ENCODE measurements at places on chromosomes 7 and 10.

GRCh38 chr7:148304456-148304855, 286.1 kb upstream of the C7orf33 start:
- DNase-seq, result no peak

GRCh38 chr10:11626071-11626470, 14.6 kb upstream of the USP6NL start:
- DNase-seq, result no peak

- DNase-seq, result no peak
Observed at GRCh38 chr10:92014620-92015019, 91.0 kb downstream of the BTAF1 start.

DNA sequence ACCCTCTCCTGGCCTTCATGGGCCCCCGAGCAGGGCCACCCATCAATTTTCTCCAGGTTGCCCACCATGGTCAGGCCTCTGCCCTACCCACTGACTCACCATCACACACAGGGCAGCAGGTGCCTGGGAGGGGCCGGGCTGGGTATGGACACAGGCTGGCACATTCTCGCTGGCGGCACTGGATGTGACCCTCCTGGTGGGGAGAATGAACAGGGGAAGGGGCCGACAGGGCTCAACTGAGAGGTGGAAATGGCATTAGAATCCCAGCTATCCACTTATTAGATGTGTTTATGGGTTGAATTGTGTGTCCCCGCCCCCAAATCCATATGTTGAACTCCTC, 16.4 kb downstream of the KCP start:
- DNase-seq, result no peak

DNA sequence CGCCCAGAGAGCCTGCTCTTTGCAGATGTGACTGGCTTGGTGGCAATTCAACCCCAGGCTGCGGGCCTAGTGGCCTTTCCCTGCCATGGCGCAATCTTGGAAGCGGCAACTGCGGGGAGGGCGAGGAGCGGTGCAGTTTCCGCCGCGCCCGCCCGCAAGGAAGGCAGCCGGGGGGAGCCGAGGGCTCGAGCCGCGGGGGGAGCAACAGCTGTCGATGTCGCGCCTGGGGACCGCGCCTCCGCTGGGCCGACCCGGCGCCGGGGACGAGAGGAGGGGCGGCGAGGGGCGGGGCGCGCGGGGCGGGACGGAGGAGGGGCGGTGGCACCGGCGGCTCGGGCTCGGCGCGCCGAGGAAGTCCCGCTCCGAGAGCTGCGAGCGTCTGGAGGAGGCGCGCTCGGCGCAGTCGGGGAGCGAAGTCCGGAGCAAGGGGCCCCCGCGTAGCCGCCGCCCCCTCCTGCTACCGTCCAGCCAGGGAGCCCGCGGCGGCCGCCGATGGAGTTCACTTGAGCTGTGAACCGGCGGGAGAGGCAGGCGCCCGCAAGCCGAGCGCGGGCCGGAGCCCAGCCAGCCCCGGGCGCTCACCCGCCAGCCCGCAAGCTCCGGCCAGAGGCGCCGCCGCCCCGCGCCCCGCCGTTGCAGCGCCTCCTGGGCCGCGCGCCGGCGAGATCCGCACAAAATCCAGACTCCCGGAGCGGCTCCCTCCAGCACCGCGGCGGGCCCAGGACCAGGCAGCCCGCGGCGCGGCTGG, 438.1 kb upstream of the GALNT17 start:
- DNase-seq, result peak; percentile 79

GRCh38 chr10:48945441-48946130, 5.9 kb upstream of the LRRC18 start:
- DNase-seq, result no peak

DNA sequence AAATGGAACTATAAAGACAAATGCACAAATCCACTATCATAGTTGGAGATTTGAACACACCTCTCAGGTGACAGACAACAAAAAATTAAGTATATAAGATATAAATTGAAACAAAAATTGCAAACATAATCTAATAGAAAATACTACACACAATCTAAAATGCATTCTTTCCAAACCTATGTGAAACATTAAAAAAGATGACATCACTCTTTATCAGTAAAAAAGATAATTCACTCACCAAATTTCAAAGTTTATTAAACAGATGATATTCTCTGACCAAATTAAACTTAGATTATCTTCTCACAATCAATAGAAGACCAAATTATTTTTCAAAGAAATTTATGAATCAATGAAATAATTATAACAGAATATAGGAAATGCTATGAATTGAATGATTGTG, 4.0 kb downstream of the ZWINT start:
- DNase-seq, result no peak

Measured in type B pancreatic cell (in vitro differentiated cells).